MV-4-11 (cell line): ENCODE measurements at places on chromosomes 2 and 18.

DNA sequence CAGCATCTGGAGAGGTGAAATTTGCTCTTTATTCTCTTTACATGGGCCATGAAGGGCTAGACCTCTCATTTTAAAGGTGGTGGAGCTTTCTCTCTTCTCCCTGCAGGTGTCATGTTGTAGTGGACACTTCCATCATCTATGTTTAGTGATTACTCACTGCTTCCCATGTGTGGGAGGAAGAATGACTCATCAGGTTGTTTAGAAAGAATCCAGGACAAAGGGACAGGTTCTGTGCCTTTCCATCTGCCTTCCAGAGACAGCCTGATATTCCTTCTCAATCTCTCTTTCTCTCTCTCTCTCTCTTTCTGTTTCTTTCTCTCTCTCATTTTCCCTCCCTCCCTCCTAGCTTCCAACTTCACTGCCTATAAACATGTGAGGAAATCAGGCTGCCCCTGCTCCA is 38.7 kb downstream of the SCG2 start:
- DNase-seq, result no peak

DNA sequence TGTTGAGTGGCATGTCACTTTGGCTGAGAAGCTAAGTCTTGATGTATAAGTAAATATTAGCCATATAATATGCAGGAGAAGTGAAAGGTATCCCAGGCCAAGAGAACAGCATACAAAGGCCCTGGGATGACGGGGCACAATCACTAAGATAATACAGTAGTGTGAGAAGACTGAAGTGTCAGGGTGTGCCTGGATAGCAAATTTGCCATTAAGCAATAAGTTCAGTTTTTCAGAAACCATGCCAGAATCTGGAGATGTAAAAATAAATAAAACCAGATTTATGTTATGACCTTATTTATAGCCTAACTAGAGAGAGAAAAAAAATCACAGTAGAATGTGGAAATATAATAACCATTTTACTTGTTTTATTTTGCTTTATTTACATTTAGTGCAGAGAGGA is 1858.7 kb upstream of the CELF4 start:
- no peak for DNase-seq

- no peak for DNase-seq
Observed at GRCh38 chr2:185618625-185619024, 120.0 kb upstream of the FSIP2 start.

GRCh38 chr2:104768694-104769093 is 85.2 kb upstream of the POU3F3 start:
- DNase-seq, result no peak

DNA sequence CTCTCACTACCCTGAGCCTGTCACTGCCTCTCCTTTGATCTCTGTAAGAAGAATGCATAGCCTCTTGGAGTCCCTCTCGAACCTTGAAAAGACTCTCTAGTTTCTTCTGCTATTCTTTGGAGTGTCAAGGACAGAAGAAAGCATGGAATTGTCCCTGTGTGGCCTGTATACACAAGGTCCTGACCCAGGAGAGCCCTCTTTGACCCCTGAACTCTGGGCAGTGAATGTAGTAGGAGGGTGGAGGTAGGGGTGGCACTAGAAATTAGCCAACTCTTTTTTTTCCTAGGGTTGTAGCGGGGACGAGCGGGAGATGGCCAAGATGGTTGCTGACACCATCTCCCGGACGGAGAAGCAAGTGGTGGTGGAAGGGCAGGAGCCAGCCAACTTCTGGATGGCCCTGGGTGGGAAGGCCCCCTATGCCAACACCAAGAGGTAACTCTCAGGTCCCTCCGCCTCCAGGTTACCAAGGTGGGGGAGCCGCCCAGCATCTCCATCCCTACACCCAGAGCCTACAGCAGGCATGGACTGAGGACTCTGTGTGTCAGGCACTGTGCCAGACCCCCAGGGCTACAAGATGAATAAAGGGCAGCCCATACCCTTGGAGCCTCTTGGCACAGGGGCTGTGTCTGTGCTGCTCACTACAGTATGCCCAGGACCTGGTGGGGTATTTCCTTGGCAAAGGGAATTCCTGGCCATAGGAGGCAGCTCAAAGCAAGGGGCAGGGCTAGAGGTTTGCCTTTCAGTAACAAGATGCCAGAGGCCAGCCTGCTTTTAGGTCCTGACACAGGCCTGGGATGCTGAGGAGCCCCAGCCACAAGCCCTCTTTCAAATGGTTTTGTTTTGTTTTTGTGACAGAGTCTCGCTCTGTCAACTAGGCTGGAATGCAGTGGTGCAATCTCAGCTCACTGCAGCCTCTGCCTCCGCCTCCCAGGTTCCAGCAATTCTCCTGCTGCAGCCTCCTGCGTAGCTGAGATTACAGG is 16.4 kb downstream of the VIL1 start:
- no peak for DNase-seq

- DNase-seq, result no peak
Observed at GRCh38 chr2:138956116-138956515, 175.9 kb upstream of the NXPH2 start.

- no peak for DNase-seq
Observed at GRCh38 chr2:211812587-211812986, 726.0 kb downstream of the ERBB4 start.
